ENCODE measurements at places on chromosomes 2 and 18.
A peak's percentile ranks its signal among the peaks of the same experiment; 100 is the strongest.

- DNase-seq = no peak
These were observed at the start of gene PHLPP1 for GRCh38 chr18:62715436-62715758. TSS of gene PHLPP1 (plus strand) at chr18:62715541. CDS start at chr18:62715684, 143 bp downstream.

GRCh38 chr18:11502368-11502767 lies 107.0 kb upstream of the SLC35G4 start:
- DNase-seq = no peak

GRCh38 chr2:177754492-177754873 lies 318.1 kb downstream of the PDE11A start:
- DNase-seq = no peak

DNA sequence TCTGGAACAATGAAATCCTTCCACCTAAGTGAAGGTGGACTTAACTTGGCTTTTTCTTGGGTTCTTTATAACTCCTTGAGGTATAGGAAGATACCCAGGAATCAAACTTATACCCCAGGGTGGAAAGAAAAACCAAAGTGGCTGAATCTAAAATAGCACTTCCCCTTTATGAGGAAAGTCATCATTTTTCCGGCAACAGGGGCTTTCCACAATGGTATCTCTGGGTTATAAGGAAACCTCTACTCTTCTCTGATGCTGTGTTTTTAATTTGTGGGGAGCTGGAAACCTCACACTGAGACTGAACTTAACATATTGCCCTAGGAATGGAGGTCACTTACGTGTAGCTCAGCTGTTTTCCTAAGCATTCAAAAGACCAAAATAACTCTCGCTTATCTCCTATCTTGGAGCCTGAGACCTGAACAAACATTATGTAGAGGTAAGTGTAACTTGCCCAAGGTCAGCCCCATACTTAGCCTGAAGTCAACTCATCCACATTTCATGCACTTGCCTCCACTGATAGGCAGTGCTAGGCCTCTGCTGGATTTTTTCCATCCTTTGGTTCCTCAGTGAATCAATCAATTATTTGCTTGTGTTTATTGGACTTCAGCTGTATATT lies 117.9 kb downstream of the SETBP1 start:
- peak; percentile 63 for DNase-seq

GRCh38 chr2:95275151-95275515 lies 884 bp downstream of the PROM2 start:
- DNase-seq = no peak

DNA sequence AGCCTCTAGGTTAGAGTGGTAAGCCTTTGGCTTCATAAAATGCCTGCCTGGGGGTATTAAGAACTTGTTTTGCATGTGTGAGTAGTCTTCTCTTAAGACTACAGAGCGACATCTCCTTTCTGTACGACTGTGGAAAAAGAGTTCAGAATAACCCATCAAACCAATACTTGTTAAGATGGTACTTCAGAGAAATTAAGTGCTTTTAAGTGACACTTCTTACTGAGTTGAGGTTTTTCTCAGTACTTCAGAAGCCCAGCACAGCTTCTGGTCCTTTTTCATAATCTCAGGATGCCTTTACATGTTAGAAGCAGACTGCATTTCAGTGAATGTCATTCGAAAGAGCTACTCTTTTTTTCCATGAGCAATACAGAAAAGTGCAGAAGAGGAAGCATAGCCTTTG lies 10.8 kb downstream of the XRCC5 start:
- DNase-seq = no peak

- no peak for DNase-seq
These were observed 98.2 kb upstream of the GCFC2 start for GRCh38 chr2:75808793-75809535.

- DNase-seq = no peak
These were observed 67.2 kb upstream of the SMAD7 start for GRCh38 chr18:49017813-49018553.

- no peak for DNase-seq
These were observed 177.5 kb downstream of the GFPT1 start for GRCh38 chr2:69209482-69209881.

- no peak for DNase-seq
These were observed 76.2 kb downstream of the PSMG2 start for GRCh38 chr18:12779043-12779442.

GRCh38 chr2:25788457-25788856 lies 89.8 kb downstream of the ASXL2 start:
- DNase-seq = no peak

DNA sequence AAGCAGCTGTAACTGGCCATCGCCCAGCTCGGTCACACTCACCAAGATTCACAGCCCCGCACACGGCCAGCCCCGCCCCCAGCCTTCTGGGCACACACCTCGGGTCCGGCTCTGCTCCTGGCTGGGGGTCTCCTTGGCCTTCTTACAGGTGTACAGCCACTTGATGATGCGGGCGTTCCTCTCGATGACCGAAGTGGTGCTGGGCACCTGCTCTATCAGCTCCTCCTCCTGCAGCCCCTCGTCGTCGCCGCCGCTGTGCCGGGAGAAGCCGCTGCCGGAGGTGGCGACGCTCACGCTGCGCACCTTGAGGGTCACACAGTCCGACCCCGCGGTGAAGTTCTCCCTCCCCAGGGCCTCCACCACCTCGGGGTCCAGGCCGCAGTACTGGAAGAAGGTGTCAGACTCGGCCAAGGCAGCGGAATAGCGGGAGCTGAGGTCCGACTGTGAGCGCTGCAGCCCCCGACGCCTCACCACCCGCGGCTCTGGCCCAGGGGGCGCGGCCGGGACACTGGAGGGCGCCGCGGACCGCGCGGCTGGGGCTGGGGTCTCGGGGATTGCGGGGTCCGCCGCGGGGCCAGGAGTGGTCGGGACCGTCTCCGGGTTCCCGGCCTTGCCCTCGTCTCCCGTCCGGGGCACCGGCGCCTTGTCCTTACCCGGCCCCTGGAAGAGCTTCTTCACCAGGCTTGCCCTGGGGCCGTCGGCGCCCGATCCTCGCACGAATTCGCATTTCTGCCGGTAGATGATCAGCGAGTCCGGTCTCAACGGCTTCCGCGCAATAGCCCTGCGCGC lies 769 bp downstream of the FAM110C start:
- no peak for DNase-seq

GRCh38 chr2:237118025-237118424 lies 32.3 kb downstream of the COPS8 start:
- DNase-seq = no peak

- DNase-seq = no peak
These were observed 244.3 kb downstream of the BABAM2 start for GRCh38 chr2:28134857-28135256.

- no peak for DNase-seq
These were observed 502.3 kb downstream of the EIPR1 start for GRCh38 chr2:2875296-2875695.

DNA sequence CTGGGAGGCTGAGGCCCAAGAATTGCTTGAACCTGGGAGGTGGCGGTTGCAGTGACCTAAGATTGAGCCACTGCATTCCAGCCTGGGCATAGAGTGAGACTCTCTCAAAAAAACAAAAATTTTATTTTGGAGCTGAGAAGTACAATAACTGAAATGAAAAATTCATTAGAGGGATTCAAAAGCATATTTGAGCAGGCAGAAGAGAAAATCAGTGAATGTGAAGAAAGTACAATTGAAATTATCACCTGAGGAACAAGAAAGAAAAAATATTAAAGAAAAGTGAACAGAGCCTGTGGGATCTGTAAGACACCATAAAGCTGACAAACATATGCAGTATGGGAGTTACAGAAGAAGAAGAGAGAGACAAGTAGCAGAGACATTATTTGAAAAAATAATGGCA lies 137.1 kb downstream of the RAB3GAP1 start:
- DNase-seq = no peak

GRCh38 chr18:9898792-9899549 lies 13.2 kb downstream of the TXNDC2 start:
- no peak for DNase-seq

DNA sequence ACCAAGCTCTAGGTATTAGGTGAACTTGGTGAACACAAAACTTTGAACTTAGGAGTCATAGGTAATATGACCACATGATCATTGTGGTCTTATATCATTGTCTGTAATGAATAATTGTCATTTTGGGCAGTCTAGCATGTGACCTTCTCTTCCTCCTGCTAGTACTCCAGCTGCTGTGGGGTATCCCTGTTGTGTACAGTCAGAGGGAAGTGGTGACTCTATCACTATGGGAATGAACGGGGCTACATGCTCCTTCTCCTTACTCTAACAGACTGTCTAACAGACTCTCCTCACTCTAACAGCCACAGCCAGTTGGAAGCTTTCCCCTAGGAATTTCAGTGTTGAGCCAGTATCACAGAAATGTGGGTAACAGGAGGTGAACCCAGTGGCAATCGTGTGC lies 68.2 kb upstream of the NEDD4L start:
- no peak for DNase-seq

DNA sequence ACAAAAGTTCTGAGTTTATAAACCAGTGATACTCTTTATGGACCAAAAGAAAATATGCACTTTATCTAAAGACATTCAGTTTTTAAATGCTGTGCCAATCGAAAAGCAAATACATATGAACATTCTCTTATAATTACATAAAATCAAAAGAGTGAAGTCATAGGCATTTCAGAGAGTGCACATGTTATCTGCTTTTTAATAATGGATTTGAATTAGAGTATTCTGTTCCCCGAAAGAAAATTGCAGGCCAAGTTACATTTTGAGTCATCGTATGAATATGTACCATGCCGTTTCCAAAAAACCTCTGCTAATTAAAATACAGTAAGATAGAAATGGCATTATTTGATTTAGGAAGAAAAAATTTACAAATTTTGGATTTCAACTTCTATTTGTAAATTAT lies 565.7 kb downstream of the ZEB2 start:
- no peak for DNase-seq

- no peak for DNase-seq
These were observed 716.2 kb upstream of the VRK2 start for GRCh38 chr2:57330447-57330846.

- DNase-seq = no peak
These were observed 50.5 kb downstream of the TMEM18 start for GRCh38 chr2:626491-627339.

DNA sequence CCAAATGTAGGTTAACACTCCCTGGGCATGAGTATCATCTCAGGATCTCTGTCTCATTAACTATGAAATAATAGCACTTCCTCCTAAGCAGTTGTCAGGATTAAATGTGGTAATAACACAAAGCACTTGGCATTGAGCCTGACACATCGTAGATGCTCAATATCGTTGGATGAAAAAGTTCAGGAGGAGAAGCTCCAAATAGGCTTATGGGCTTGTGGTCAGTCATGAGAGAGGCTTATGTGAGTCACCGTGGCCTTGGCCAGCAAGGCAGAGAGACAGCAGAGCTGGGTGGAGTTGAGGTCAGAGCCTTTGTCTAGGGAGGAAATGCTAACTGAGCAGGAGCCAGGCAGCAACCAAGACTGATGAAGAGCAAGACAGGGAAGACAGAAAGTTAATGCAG lies 68.3 kb upstream of the PPM1B start:
- no peak for DNase-seq

DNA sequence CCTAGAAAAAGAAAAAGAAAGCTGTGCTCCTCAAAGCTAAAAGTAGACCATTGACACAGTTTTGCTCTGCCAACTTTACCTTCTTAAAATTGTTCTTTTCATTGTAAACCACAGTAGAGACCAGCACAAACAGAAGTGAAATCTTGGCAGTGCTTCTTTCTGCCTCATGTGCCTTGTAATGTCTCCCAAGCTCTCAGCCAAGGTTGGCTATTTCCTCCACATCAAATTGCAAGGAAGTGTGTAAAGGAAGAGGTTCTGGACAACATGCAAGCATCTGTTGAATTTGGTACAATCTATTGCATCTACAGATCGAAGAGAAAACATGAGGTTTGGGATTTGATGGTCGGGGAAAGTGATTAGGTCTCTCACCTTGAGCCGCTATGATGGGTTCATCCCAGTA lies 83.3 kb upstream of the PNPT1 start:
- DNase-seq = no peak

All from stimulated activated naive B cell treated with anti-CD40 and anti-IgM and Interleukin-4, amounts not matched to agents 10 μg/mL and 1 μg/mL and 100 μg/mL, for 72 hours (primary cell).